T-helper 17 cell (primary cell): ENCODE measurements at places on chromosomes 1 and 21.

DNA sequence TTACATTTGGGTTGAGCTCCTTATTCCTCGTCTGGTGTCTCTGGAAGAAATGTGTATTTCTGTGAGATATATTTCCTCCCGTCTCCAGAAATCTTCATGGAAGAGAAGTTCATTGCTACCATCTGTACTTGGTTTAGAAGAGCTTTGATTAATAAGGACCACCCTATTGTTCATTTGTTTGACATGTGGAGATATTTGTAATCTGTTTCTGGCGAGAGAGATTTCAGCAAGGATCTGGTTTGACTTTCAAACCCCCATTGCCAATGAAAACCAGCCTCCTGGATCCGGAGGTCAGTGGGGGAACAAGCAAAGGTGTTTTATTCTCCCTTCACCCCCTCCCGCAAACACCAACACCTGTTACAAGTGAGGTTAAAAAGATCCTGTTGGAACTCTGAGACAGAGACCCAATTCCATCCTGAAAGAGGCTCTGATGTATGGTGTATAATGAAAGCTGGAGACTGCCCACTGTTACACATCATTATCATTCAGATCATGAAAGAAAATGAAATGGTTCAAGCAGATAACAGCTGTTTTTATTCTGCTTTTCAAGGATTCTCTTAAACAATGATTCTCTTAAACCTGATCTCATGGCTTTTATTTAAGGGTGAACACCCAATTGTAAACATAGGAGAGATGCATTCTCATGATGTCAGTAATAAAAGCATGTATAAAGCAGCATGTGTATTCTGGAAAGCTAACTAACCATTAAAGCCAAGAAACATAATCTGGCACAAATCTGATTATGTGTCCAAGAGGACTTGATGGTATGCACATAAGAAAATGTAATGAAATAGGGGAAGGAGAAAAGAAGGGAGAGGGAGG, 393.5 kb upstream of the ADGRL2 start:
- DNase-seq, result no peak
- H3K27me3 ChIP-seq, result no peaks in the 10 kb centered on the region
- H3K4me1 ChIP-seq, result no peaks in the 10 kb centered on the region
- H3K4me3 ChIP-seq, result peak overlapping the region; percentile 5
- no peak overlapping the region for H3K27ac ChIP-seq

GRCh38 chr1:116821763-116822162, 67.5 kb downstream of the CD2 start:
- no peak overlapping the region for H3K27ac ChIP-seq
- no peak for DNase-seq
- no peaks in the 10 kb centered on the region for H3K36me3 ChIP-seq
- no peak overlapping the region for H3K4me3 ChIP-seq
- H3K4me1 ChIP-seq, result peaks cover 17% of the 10 kb centered on the region

GRCh38 chr1:189868021-189868420, 609.6 kb downstream of the BRINP3 start:
- H3K36me3 ChIP-seq, result no peaks in the 10 kb centered on the region
- no peak for DNase-seq
- no peaks in the 10 kb centered on the region for H3K27me3 ChIP-seq
- H3K27ac ChIP-seq, result no peak overlapping the region

- peaks cover 2% of the 10 kb centered on the region for H3K36me3 ChIP-seq
- H3K27me3 ChIP-seq, result no peaks in the 10 kb centered on the region
- H3K4me1 ChIP-seq, result peaks cover 40% of the 10 kb centered on the region
- DNase-seq, result no peak
- no peak overlapping the region for H3K27ac ChIP-seq
- no peak overlapping the region for H3K4me3 ChIP-seq
Observed at GRCh38 chr1:111480674-111481073, 6.9 kb downstream of the C1orf162 start.

DNA sequence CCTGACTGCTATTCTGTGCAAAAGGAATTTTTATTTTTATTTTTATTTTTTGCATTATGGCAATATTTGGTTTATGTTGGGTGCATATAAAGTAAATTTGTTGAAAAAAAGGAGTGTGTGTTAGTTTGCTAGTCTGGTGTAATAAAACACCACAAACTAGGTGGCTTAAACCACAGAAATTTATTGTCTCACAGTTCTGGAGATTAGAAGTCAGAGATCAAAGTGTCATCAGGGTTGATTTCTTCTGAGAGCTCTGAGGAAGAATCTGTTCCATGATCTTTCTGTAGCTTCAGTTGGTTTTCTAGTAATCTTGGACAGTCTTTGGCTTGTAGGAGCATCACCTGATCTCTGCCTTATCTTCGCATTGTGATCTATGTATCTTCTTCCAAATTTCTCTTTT, 6.5 kb downstream of the SLC30A7 start:
- peaks cover 8% of the 10 kb centered on the region for H3K36me3 ChIP-seq
- no peaks in the 10 kb centered on the region for H3K27me3 ChIP-seq
- peaks cover 25% of the 10 kb centered on the region for H3K4me1 ChIP-seq

DNA sequence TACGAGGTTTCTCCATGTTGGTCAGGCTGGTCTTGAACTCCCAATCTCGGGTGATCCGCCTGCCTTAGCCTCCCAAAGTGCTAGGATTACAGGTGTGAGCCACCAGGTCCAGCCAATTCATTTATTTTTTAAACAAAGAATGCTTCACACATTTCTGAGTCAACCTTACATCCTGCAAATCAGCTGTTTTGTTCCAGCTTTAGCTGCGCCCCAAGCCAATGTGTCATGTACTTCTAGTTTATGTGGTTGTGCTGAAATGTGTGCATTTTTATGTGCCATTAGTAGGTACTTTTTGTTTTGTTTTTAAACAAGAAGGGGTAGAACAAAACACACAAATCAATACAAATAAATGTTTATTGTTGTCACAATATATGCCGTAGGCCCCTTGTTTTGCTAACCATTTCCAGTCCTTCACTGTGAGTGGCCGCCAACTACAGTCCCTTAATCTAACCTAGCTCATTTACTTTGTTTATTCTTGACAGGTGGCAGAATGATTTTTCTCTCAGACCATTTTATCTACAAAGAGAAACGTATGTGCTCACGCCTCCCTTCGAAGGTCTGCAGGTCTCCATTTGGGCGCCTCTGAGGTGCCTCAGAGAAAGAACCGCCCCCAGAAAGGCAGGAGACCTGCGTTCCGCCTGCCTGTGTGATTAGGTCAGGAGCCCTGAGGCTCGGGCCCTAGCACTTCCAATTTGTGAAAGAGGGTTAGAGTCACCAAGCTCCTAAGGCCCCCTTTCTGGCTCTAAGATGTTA, 2.8 kb upstream of the CASQ2 start:
- peaks cover 3% of the 10 kb centered on the region for H3K36me3 ChIP-seq
- peaks cover 49% of the 10 kb centered on the region for H3K27me3 ChIP-seq
- H3K27ac ChIP-seq, result no peak overlapping the region
- H3K4me3 ChIP-seq, result no peak overlapping the region
- H3K4me1 ChIP-seq, result peaks cover 2% of the 10 kb centered on the region
- DNase-seq, result no peak

GRCh38 chr1:6351480-6352137, 42.0 kb downstream of the ACOT7 start:
- no peaks in the 10 kb centered on the region for H3K36me3 ChIP-seq
- H3K4me1 ChIP-seq, result peaks cover 23% of the 10 kb centered on the region
- DNase-seq, result no peak
- no peak overlapping the region for H3K4me3 ChIP-seq
- no peaks in the 10 kb centered on the region for H3K27me3 ChIP-seq

DNA sequence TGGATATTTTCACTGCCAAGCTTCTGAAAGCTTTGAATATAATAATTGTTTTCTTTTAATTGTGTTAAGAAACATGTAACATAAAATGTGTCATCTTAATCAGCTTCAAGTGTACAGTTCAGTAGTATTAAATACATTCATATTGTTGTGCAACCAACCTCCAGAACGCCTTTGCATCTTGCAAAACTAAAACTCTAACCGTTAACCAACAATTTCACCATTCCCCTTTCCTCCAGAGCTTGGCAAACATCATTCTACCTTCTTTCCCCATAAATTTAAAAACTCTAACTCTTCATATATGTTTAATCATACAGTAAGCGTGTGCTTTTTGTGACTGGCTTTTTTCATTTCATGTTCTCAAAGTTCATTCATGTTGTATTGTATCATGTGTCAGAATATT, 2.1 kb downstream of the MNDA start:
- peaks cover 2% of the 10 kb centered on the region for H3K4me1 ChIP-seq
- no peaks in the 10 kb centered on the region for H3K27me3 ChIP-seq
- no peak overlapping the region for H3K27ac ChIP-seq
- H3K4me3 ChIP-seq, result no peak overlapping the region
- peaks cover 4% of the 10 kb centered on the region for H3K36me3 ChIP-seq
- no peak for DNase-seq

DNA sequence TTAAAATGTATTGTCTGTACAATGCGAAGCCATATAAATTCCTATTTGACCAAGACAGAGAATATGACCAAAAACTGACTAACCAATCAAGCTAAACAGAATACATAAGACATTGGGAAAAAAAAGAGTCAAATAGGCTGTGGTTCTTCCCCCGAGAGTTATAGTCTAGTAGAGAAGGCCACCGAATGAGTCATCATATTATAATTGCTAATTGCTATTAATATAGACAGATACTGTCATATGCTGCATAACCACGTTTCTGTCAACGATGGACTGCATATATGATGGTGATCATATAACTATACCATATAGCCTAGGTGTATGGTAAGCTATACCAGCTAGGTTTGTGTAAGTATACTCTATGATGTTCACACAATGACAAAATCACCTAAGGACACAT, 82.5 kb downstream of the WDR64 start:
- no peak for DNase-seq
- H3K4me3 ChIP-seq, result no peak overlapping the region
- no peaks in the 10 kb centered on the region for H3K36me3 ChIP-seq
- H3K27ac ChIP-seq, result no peak overlapping the region
- no peaks in the 10 kb centered on the region for H3K4me1 ChIP-seq
- peaks cover 17% of the 10 kb centered on the region for H3K27me3 ChIP-seq

- DNase-seq, result no peak
- peak overlapping the region; percentile 54 for H3K27ac ChIP-seq
- peaks cover 40% of the 10 kb centered on the region for H3K4me1 ChIP-seq
- no peak overlapping the region for H3K4me3 ChIP-seq
- H3K27me3 ChIP-seq, result no peaks in the 10 kb centered on the region
Observed at GRCh38 chr1:41810446-41810845, 108.3 kb downstream of the HIVEP3 start.

DNA sequence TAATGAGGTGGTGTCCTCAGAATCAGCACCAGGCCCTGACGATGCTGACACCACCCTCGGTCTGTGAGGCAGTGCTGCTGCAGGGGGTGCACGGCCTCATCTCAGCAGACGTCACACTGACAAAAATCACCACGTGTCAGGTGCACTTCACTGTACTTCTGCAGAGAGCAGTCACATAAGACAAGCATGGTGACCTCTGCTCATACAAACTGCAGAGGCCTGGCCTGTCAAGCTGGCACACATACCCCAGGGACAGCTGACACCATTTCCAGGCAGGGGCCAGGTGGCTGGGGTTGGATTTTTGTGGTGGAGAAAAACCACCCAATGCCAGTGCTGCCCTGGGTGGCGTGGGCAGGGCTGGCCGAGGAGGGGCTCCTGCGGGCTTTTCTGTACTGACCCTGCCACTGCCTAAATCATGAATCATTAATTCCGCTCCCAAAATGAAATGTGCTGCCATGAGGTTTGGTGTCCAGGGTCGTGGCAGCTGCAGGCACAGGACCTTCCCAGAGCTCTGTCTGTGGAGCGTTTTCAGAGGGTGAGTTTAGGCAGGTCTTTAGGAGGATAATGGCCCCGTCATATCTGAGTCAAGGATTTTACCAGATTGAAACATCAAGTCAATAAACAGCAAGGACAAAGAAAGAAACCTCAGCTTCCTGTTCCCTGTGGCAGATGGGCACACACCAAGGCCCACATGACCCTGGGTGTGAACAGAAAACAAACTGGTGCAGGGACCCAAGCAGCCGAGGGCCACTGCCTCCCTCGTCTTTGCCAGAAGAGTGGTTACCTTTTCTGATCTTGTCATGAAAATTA, 33.4 kb upstream of the GPR153 start:
- H3K27ac ChIP-seq, result no peak overlapping the region
- H3K4me1 ChIP-seq, result peaks cover 10% of the 10 kb centered on the region
- no peaks in the 10 kb centered on the region for H3K27me3 ChIP-seq
- DNase-seq, result no peak

DNA sequence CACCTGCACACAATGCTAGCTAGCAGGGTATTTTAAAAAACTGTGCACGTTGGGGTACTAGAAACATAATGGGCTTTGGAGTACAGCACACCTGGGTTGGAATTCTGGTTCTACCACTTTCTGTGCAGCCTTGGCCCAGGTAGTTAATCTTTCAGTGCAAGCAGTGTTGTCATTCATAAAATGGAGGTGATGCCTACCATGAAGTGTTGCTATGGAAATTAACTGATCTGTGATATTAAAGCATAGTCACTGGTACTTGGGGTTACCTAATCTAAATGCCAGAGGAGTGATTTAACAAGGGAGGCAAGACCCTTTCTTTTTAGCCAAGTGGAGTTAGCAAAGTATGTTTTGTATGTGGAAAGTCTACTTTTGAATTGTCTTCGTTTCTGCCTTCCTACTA, 18.0 kb downstream of the ATP1B1 start:
- DNase-seq, result no peak
- no peaks in the 10 kb centered on the region for H3K27me3 ChIP-seq
- peaks cover 5% of the 10 kb centered on the region for H3K4me1 ChIP-seq
- no peak overlapping the region for H3K4me3 ChIP-seq

- H3K27ac ChIP-seq, result no peak overlapping the region
- no peaks in the 10 kb centered on the region for H3K36me3 ChIP-seq
- no peaks in the 10 kb centered on the region for H3K4me1 ChIP-seq
- DNase-seq, result no peak
- no peak overlapping the region for H3K4me3 ChIP-seq
- peaks cover 24% of the 10 kb centered on the region for H3K27me3 ChIP-seq
Observed at GRCh38 chr1:7227654-7228053, 442.4 kb downstream of the CAMTA1 start.

DNA sequence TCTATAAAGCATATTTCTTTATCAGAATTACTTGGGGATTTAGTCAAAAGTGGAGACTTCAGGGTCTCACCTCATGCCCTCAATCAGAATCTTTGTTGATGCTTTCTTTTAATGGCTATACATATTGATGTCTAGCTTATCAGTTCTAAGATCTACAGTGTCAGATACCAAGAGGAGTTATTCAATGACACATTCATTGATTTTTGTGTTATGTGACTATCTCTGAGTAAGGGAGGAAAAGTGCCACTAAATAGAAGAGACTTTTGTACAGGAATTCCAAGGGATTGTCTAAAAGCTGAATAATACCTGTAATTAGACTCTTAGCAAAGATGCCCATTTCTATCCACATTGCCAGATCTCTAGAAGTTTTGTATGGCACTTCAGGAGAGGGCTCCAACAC, 87.2 kb downstream of the HLX start:
- H3K4me3 ChIP-seq, result no peak overlapping the region
- H3K27ac ChIP-seq, result no peak overlapping the region
- no peak for DNase-seq
- no peaks in the 10 kb centered on the region for H3K36me3 ChIP-seq
- H3K4me1 ChIP-seq, result no peaks in the 10 kb centered on the region

DNA sequence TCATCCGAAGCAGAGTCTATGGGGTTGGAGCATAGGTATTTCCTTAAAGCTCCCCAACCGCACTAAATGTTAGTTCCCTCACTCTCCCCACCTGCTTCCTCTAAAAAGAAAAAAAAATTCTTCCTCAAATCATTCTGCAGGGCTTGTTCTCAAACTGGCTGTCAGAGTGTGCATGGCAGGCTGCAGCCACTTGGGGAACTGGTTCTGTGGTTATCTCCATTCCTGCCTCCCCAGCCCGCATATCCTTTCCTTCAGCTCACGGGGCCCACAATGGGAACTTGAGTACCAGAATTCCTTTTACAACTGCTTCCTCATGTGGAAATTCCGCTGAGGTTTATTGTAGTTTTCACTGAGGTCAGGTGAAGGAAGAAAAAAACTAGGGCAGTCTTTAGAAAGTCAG, 159.2 kb downstream of the PIGK start:
- no peaks in the 10 kb centered on the region for H3K36me3 ChIP-seq
- H3K27ac ChIP-seq, result no peak overlapping the region
- no peak for DNase-seq
- no peaks in the 10 kb centered on the region for H3K4me1 ChIP-seq
- peaks cover 23% of the 10 kb centered on the region for H3K27me3 ChIP-seq
- no peak overlapping the region for H3K4me3 ChIP-seq
